Adipocyte (in vitro differentiated cells): ENCODE measurements at places on chromosomes 5 and 9.

DNA sequence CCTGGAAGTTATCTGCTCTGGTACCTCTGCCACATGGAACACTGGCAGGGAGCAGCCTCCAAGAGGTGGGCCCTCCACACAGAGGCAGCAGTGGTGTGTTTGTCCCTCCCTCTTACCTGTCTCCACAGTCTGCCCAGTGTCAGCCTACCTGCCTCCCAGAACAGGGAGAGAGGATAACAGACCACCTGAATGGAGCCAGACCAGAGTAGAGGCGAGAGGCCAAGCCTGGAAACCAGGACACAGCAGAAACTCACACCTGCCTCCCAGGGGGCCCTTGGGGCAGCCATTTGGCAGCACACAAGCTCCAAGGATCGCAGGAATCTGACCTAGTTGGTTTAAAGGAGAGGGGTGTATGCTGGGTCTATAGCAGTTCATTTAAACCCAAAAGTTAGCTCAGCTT lies 100.2 kb upstream of the ZNF366 start:
- no peak for DNase-seq

DNA sequence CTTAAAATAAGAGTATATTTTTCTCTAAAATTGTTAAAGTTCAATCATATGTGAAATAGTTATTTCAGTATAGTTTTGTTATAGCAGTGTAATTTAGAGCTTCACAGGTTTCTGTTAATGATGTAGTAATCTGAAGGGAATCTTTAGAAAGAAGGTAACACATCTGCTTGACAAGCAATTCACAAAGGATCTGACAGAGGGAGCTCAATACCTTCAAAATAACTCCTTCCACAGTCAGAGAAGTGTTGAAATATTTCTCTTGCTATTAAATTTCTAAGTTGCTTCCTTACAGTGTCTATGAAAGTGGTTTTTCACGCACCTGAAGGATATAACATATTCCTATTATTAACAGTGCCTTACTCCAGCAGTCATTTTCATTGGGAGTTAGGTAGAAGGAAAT lies 44.9 kb downstream of the SLC25A51 start:
- peak; percentile 42 for DNase-seq

DNA sequence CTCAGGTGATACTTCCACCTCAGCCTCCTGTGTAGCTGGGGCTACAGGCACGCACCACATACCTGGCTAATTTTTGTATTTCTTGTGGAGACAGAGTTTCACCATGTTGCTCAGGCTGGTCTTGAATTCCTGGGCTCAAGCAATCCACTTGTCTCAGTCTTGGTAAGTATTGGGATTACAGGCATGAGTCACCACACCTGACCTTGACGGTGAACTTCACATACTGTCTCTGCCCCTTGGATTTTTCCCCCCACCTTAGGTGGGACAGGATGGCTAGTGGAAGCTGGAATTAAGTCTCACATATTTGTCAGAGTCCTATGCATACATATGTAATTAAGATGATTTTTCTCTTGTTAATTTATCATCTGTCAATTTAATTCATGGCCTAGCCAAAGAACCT lies 20.9 kb upstream of the RFK start:
- no peak for DNase-seq

GRCh38 chr9:130311408-130312140 lies 46.0 kb downstream of the HMCN2 start:
- DNase-seq, result no peak

GRCh38 chr5:66436721-66437120 lies 159.5 kb upstream of the MAST4 start:
- no peak for DNase-seq

- no peak for DNase-seq
Measured at GRCh38 chr9:135243201-135244190, 156.0 kb downstream of the OLFM1 start.

DNA sequence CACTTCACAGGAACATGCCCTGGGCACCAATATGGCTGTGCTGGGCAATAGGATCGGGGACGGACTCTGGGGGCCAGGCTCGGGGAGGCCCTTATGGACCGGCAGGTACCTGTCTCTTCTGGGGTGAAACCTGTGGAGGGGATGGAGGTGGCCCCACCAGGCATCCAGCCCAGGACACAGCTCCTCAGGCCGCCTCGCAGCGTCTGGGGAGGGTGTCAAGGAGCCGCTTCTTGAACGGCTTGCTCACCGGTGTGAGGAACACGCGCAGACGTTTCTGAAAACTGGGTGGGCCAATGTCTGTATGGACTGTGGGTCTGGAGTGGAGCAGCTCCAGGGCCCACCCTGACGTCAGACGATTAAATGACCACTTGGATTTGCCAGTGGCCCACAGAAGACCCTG lies 45.8 kb downstream of the PLEKHG4B start:
- DNase-seq, result no peak

DNA sequence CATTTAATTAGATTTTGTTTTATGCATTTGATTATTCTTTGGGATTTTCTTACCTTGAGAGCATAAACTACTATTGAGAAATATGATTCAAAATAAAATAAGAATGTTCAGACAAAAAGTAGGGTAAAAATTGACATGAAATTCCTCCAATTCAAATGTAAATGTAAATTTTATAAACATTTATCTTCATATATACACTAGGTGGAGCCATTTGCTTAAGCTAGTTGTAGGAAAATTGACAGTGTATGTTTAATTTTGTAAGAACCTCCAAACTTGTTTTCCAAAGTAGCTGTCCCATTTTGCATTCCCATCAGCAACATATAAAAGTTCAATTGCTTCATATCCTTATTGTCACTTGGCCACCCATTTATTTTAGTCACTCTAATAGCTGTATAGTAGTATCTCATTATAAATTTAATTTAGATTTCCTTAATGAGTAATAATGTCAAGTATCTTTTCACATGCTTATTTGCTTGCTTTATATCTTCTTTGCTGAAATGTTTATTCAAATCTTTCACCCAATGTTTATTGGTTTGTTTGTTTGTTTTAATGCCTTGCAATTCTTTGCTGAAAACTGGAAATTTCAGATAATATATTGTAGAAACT lies 37.6 kb upstream of the SLCO6A1 start:
- DNase-seq, result peak; percentile 77

DNA sequence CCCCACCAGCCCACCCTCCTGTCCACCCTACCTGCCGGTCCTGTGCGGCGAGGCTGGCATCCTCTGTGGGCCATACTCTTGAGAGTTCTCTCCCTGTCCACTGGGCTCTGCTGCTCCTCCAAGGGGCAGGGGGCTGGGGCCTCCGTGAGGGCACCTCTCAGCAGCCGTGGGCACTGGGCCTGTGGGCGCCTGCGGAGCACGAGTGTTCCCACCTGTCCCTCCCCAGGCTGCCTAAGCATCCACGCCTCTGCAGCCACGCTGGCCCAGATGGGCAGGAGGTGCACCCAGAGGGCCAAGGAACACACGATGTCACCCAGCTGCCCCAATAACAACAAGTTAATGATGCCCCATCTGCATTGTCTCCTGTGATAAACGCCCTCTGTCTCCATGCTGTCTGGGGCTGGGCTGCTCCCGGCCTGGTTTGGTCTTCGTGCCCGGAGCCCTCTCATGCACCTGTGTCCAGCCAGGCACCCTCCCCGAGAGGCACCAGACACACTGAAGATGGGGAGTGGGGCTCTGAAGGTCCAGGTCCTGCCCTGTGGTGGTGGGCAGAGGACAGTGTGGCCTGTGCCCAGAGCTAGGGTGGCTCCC lies 114.5 kb downstream of the RXRA start:
- no peak for DNase-seq

- DNase-seq, result no peak
Measured at GRCh38 chr9:1528456-1528855, 478.3 kb downstream of the DMRT2 start.

DNA sequence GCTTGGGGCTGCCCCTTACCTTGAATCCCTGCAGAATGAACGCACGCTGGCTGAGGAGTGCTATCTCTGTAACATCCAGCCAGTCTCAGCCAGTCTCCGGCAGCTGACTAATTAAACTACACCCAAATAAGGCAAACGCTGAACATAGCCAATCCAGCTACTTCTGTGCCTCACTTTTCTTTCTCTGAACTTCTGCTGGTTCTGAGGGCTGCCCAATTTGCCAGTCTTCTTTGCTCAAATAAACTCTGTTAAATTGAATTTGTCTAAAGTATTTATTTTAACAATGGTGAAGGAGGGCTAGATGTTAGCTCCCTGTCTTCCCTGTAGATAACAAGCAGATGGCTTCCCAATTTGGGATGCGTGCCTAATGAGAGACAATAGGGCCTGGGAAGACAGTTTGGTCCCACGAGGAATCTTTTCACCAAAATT lies 154.0 kb upstream of the NFIL3 start:
- no peak for DNase-seq

DNA sequence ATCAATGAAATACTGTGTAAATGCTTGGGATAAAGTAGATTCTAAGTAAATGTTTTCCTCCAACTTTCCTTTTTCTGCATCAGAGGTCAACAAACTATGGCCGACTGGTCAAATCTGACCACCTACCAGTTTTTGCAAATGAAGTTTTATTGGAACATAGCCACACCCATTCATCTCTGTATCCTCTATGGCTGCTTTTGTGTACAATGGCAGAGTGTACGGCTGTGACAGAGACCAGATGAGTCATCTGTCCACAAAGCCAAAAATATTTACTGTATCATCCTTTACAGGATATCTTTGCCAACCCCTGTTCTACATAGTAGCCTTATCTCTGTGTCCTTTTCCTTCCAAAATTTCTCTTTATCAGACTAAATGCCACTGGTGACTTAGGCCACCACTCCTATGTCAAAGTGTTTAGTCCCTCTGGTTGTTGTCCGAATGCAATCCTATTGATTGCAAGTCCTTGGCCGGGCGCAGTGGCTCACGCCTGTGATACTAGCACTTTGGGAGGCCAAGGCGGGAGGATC lies 218.4 kb upstream of the KLF4 start:
- no peak for DNase-seq

DNA sequence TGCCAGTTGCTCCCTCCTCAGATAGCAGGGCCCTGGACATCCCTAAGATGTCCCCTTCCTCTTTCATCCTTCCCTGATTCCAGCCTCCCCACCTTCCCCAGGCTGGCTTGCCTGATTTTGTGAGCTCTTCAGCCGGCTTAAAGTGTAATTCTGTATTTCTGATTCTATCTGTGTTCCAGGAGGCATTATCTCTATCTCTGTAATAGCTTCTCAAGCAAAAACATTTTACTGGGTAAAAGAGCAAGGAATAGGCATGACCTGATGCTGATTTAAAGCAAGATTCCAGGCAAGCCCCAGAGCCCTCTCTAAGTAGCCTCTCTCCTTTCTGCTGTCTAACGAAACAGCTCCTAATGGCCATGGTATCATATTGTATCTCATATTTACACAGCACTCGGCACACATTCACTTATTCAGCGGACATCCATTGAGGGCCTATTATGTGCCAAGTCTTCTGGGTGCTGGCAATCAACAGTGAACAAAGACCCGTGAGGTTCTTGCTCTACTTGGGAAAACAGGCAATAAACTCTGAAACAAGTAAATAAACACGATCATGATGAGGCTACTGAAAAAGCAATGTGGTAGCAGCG lies 100.9 kb upstream of the MSX2 start:
- no peak for DNase-seq

DNA sequence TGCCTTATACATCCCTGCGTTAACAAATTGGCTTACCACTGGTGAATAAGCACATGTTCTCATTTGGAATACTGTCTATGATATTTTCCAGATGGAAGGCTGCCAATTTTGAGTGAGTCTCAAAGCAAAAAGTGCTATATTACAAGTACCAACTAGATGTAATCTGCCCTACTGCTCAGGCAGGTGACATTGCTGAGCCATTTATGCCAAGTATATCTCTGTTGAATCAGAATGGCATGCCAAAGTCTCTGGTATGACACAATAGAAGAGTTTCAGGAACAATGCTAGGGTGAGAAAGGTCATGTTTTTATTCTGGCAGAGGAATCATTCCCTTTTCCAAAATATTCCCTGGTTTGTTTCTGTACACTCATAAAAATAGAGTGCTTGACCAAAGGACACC lies 356.5 kb downstream of the CDH9 start:
- DNase-seq, result no peak

GRCh38 chr5:126801992-126802294 lies 25.0 kb downstream of the LMNB1 start:
- peak; percentile 83 for DNase-seq

DNA sequence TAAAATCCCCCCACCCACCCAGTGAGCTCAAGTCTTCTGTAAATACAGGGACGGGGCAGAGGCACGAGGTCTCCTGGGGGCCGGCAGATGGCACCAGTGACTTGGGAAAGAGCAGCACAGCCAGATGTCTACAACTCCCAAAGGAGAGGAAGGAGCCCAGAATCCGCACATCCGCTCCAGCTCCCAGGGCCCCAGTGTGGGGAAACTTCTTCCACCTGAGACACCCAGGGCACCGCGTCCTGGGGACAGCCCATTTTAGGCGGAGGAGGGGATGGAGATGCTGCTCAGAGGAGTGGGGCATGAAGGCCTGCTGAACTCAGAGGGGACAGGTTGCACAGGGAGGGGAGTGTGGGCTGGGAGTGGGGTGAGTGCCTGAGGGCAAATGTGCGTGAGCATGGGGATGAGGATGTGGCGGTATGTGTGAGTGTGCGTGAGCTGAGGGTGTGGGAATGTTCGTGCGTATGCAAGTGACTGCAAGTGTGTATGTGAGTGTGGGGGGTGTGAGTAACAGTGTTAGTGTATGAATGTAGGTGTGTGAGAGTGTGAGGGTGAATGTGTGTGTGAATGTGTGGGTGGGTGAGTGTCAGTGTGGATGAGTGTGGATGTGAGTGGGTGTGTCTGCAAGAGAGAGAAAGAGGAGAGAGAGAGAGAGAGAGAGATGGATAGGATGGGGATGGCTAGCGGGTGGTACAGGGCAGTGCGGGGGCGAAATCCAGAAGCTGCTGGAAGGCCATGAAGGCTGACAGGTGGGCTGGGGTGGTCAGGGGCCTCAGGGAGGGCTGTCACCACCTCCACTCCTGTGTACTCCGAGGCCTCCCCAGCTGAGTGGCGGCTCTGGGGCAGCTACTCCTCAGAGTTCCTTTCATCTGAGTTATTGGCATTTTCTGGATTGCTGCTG lies 63.5 kb downstream of the DUSP1 start:
- peak; percentile 83 for DNase-seq

DNA sequence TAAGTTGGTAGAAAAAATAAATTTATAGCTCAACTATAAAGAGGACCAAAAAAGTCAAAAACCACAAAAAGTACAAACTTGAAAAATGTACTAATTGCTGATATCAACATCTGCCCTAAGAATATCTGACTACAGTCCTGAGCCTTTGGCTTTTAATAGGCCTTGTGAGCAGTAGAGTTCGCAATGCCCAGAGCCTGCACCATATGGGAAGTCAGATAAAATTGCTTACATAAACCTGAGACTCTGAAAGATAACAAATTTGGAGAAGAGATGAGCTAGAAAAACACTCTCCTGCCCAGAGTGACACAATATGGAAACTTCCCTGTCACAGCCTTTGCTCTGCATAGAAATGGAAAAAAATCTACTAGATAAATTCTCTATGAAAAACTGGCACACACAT lies 368.0 kb upstream of the GRIN3A start:
- no peak for DNase-seq

DNA sequence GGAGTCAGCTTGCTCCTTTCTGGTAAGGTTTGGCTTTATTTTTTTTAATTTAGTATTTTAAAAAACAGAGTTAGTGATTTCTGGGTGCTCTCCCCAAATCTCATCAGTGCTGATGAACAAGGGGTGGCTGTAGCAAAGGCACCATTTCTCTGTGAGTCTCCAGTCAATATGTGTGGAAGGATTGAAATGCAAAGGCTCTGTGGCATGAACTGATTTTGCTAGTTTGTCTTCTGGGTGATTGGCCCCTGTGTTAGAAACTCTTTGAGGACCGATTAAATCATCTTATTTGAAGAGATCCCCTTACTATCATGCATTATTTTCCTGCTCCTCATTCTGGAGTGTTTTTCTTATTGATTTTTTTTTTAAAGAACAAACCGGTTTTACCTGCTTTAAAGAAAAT lies 596 bp downstream of the TEK start:
- no peak for DNase-seq

GRCh38 chr9:128203707-128204551 lies 750 bp downstream of the DNM1 start:
- peak; percentile 61 for DNase-seq
